Temporal lobe (tissue), 4 donors: ENCODE measurements at places on chromosomes 5 and 9. TPM values are rescaled to one million over a fixed set of nuclear protein-coding genes. Genes with fewer than 3 reads are reported as not detected.

NTNG2 gene
- 4.9 TPM for total RNA-seq

CD180 gene
- total RNA-seq, result 0.25 TPM

PDLIM4 gene
- 6.9 TPM for total RNA-seq

TNC gene
- total RNA-seq, result 92.0 TPM
